ENCODE measurements at places on chromosomes 13 and 19.

DNA sequence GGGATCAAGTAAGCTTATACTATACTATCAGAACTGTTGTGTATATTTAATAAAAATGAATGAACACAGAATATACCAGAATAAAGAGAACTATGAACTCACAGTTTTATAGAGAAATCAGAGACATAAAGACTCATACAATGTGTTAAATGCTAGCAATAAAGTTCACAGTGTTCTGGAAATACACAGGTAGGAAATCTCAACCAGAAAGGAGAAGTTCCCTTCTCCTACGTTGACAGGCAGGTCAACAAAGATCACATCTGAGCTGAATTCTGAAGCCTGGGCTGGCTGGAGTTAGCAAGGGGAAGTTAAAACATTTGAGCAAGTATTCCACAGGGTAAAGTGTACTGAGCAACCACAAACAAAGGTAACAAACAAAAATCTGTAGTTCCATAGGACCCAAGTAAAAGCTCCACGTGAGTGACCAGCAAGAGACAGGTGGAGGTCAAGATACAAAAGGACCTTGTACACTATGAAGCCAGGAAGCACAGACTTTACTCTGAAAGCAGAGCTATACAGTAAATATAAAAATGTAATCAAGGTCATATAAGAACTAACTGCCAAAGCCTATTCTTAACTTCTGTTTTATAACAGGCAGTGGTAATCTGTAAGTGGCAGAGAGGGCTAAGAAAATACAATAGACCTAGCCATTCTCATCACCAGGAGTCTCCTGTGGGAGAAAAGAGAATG is 13.0 kb downstream of the FBXL3 start:
- DNase-seq, result no peak

DNA sequence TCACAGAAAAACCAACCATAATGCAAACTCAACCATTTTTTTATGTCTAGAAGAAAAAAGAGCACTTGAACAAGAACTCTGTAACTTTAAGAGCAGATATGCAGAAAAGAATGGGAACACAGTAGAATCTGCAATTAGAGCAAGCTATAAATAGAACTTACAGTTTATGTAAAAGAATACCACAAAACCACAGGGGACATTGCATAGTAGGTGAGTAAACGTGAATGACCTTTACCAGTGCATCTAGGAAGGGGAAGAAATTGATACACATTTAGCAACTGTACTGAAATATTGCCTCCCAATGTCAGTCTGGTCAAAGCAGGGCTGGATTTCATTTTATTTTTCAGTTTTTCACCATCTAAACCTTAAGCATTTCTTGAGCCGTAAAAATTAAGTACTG is 242.2 kb upstream of the EDNRB start:
- no peak for DNase-seq

GRCh38 chr13:20815464-20815863 is 41.7 kb upstream of the EEF1AKMT1 start:
- DNase-seq, result no peak

GRCh38 chr13:39347926-39348901 is 254.8 kb downstream of the LHFPL6 start:
- DNase-seq, result no peak

GRCh38 chr13:83450591-83450990 is 431.7 kb downstream of the SLITRK1 start:
- no peak for DNase-seq

GRCh38 chr19:35216833-35217648 is 11.5 kb downstream of the FAM187B start:
- no peak for DNase-seq

- DNase-seq, result no peak
Observed at GRCh38 chr19:42038666-42039065, 31.3 kb downstream of the GRIK5 start.

GRCh38 chr13:76129305-76130000 is 493.3 kb downstream of the LMO7 start:
- DNase-seq, result no peak

GRCh38 chr13:101714195-101714594 is 261.7 kb downstream of the ITGBL1 start:
- no peak for DNase-seq

- DNase-seq, result no peak
Observed at GRCh38 chr13:59458908-59459579, 704.7 kb downstream of the DIAPH3 start.

Data from activated T-helper 1 cell treated with Interleukin-2 at 50 U/mL for 16 hours (primary cell).